Caki2 (cell line): ENCODE measurements at places on chromosomes 6 and 20.

- no peak for DNase-seq
These were observed 183.8 kb downstream of the HS3ST5 start for GRCh38 chr6:114158838-114159694.

- peak; percentile 50 for DNase-seq
These were observed 21.9 kb upstream of the TAF8 start for GRCh38 chr6:42028234-42029061.

DNA sequence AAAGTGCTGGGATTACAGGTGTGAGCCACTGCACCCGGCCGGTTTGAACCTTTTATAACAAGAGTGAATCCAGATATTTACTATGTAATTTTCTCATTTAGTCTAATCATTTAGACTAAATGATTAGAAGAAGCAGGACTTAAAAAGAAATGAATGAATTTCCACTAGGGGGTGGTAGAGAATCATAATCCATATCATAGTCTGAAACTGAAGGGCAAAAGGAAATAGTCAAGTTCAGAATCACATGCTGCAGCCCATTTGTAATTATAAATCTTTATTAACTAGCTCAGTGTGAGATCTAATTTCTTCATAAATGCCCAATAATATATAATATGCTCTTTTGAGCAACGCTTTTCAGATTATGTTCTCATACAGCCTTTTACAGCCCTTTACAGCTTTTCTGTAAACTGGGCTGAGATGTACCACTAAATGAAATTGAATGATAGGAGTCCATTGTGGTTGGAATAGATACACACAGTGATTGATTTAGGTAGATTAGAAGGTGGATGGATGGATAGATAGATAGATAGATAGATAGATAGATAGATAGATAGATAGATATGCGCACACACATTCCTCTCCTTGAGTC lies 31.8 kb downstream of the PSMB9 start:
- DNase-seq, result peak; percentile 57

DNA sequence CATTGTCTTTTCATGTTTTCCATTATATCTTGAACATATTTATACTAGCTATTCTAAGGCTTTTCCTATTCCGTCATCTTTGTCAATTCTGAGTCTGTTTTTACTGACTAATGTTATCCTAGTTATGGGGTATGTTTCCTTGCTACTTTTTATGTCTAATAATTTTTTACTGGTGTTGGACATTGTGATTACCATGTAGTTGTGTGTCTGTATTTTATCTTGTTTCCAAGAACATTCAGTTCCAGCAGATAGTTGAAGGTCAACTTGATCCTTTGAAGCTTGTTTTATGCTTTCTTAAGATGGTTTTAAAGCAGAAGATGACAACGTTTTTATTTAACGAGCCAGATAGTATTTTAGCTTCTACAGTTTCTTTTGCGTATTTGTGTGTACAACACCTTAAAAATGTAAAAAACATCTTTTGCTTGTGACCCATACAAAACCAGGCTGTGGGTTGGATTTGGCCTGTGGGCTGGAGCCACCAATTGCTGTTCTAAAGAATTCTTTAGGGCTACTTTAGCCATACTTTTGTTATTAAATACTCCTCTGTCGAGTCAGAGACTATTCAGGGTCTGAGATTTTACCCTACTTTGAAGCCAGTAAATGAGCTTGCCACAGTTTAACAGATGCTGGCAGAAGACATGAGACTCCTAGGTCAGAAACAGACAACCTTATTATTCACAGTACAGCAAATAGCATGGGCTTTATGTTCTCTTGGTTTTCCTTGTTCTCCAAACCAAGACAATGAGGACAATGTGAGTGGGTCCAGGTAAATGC lies 38.7 kb upstream of the REV3L start:
- no peak for DNase-seq

DNA sequence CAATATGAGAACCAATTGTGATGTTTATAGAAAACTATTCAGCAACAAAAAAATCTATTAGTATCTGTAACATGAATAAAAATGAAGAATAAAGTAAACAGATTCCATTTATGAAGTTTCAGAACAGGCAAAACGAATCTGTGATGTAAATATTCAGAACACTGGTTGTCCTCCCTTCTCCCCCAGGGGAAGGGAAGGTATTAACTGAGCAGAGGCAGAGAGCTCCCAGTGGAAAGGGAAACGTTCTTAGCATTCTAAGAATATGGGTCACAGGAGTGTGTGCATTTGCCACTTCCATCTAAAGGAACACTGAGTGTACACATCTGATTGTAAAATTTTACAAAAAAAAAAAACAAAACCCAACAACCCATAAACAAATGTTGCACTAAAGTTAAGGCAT lies 23.1 kb downstream of the SPAG4 start:
- no peak for DNase-seq

- no peak for DNase-seq
These were observed 107.9 kb upstream of the SPACA1 start for GRCh38 chr6:87939776-87940175.

- DNase-seq, result no peak
These were observed 232.0 kb upstream of the PMEPA1 start for GRCh38 chr20:57941604-57942381.

DNA sequence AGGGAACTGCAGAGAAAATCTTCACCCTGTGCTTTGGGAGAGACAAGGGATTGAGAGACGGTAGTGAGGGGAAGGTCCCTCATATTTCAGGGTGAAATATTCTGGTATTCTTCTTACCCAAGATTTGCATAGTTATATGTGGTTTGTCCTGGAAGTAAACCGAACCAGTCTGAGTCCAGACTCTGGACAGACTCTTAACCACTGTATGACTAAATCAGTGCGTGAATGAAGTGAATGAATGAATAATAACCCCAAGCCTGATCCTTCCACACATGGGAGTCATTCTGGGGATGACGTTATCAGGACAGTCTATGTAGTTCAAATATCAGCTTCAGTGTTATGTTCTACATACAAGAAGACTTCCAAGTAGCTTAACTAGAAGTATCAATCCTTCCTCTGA lies 690.7 kb downstream of the KIF16B start:
- DNase-seq, result no peak

DNA sequence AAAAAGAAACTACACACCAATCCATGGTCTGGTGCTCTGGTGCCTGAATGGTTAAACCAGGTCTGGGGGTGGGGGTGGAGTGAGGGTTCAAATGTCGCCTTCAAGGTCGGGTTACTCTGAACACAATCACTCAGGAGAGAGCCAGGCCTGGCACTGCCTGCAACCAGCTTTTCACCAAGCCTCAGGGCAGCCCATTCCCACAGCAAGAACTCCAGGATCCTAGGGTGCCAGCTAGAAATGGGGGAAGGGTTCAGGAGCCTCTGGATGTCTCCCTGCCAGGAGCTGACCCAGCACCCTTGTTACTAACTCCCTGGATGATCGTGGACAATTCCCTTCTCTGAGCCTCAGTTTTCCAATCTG lies 6.7 kb downstream of the SDC4 start:
- DNase-seq, result no peak

GRCh38 chr6:24344976-24345375 lies 12.9 kb downstream of the DCDC2 start:
- DNase-seq, result peak; percentile 25

- DNase-seq, result no peak
These were observed 293.0 kb downstream of the ADGB start for GRCh38 chr6:146891615-146892265.

DNA sequence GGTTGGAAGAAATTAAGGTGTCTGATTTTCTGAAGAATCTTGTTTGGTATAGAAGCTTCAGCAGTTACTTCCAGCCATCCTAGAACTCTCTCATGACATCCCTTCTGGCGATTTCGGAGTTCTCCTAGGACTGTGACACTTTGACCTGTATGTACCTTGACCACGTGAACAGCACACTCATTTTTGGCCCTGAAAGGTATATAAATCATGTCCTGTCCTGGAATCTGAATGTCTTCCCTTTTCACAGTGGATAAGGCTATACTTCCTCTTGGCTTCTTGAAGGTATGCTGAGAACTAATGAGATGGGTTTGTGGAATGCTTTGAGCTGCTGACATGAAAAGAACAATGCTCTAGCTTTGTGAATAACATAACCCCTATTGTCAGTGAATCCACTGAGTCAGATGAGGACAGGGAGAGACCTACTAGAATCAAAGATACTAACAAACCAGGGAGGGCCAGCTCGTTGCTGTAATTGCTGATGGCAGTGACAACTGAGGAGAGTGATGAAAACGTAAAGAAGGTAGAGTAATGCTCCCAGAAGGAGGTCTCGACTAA lies 6.0 kb upstream of the ZDHHC14 start:
- no peak for DNase-seq

- DNase-seq, result no peak
These were observed 59.4 kb downstream of the TNFRSF21 start for GRCh38 chr6:47250302-47250701.
